ENCODE measurements at places on chromosomes 1 and 21.

GRCh38 chr1:30325085-30325935, 398.1 kb downstream of the MATN1 start:
- no peak for DNase-seq

GRCh38 chr1:94061513-94062443, 59.2 kb downstream of the ABCA4 start:
- peak; percentile 83 for DNase-seq

DNA sequence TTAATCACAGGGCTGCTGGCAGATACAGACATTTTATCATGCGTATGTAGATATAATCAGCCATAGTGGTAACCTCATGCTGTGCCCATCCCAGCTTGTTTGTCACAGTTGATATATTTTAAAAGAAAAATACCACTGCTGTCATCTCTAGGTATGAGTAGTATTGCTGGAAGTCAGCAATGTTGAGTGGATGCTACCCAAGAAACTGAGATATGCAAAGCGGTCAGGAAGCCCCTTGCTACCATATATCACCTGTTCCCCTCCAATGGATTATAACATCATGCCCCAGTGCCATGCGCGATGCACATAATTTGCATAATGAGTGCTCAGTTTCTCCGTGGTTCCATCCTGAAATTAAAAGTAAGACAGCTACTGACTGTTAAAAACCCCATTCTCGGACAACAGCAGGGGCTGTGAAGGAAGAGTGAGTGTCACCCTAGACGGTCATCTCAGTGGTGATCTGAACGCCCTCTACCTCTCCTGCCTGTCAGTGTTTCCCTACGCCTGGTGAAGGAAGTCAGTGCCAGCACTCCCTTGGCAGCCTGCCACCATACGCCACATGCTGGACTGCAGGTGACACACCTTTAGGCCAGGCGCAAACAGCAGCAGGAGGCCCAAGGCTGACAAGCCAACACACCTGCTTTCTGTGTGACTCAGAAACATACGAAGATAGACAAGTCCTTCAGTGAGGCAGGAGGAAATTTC, 2.7 kb downstream of the IL10RB start:
- DNase-seq, result no peak

DNA sequence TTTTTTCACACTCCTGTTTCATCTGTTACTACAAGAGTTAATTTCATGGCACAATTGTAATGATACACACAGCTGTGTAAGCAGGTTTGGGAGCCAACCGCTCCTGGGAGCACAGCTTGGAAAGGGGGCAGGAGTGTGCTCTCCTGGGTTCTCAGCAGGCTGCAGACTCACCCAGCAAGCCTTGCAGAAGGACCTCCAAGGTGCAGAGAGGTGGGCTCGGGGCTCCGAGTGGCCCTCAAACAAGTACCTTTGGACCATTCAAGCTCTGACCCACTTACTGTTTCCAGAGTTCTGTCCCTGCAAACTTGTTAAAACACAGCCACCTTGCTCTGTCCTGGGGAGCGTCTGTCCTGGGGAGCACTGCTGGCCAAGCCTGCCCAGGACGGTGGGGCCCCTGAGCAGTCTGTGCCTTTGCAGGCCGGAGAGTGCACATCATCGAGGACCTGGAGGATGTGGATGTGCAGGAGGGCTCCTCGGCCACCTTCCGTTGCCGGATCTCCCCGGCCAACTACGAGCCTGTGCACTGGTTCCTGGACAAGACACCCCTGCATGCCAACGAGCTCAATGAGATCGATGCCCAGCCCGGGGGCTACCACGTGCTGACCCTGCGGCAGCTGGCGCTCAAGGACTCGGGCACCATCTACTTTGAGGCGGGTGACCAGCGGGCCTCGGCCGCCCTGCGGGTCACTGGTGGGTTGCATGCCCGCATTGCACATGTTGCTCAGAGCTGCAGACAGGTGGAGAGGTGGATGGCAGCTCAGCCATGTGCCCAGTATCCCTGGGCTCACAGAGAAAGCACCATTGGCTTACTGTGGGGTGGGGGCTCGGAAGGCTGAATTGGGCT, 78.0 kb downstream of the OBSCN start:
- DNase-seq, result no peak

- DNase-seq, result no peak
Observed at GRCh38 chr1:7455796-7456721, 315.0 kb upstream of the VAMP3 start.

DNA sequence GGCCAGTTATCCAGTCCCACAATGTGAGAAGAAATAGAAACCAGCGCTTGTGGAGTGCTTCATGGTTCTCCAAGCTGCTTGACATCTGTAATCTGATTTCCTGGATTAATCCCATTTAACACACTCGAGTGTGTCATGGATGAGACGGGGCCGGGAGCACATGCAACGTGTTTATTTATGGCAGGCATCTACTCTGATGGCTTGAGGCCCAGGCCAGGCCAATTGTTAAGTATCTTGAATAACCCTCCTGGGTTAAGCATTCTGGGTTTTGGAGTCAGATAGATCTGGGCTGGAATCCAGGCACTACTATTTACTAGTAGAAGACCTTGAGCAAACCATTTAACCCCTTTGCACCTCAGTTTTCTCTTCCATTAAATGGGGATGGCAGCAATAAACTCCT, 37.5 kb upstream of the LAPTM5 start:
- no peak for DNase-seq

DNA sequence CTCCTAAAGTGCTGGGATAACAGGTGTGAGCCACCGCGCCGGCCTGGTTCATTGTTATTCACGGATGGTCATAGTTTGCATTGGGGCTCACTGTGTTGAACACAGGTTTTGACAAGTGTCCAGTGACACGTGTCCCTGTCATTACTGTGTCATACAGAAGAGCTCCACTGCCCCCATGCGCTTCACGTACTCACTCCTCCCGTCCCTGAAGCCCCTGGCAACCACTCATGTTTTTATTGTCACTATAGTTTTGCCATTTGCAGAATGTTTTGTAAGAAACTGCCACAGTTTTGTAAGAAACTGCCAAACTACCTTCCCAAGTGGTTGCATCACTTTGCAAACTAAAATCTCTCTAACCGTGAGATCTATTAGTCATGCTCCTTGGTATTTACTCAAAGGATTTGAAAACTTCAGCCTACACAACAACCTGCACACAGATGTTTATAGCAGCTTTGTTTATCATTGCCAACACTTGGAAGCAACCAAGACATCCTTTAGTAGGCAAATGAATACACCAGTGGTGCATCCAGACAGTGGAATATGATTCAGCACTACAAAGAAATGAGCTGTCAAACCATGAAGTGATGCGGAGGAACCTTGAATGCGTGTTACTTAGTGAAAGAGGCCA, 163.2 kb upstream of the COL6A1 start:
- no peak for DNase-seq

- no peak for DNase-seq
Observed at GRCh38 chr1:84973498-84974334, 23.2 kb downstream of the MCOLN2 start.

GRCh38 chr1:164296172-164296571, 262.8 kb upstream of the PBX1 start:
- DNase-seq, result peak; percentile 12

DNA sequence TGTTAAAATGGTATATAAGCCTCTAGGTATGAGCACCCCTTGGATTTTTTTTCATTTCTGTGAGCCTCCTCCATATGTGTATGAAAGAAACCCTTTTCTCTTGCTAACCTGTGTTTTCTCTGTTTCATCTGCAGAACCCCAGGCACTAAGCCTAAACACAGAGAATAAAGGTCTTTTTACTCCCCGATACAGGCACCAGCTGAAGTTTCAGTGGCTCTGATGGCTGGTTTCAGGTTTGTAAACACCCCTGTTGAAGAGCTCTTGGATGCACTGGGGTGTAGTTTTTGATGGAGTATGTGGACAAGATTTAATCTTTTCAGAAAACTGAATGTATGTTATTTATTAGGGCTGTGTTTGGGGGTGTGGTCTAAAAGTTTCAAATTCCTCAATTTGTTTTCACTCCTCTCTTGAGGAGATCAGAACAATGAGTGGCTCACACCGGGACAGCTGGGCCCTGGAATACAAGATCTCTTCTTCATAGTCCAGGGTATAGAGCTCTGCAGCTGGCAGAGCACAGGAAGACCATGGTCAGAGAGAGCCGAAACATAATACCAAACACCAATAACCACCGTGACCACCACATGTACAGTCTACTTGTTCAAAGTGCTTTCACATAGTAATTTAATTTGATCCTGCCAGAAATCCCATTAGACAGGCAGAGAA, 50.2 kb upstream of the VTCN1 start:
- DNase-seq, result no peak

- no peak for DNase-seq
Observed at GRCh38 chr1:41474490-41475271, 9.8 kb downstream of the EDN2 start.

GRCh38 chr1:187619175-187619574, 790.4 kb downstream of the PLA2G4A start:
- no peak for DNase-seq

- peak; percentile 80 for DNase-seq
Observed at GRCh38 chr1:209884249-209884648, 53.8 kb upstream of the SYT14 start.

- DNase-seq, result no peak
Observed at GRCh38 chr1:21321963-21322680, 31.9 kb upstream of the ECE1 start.

- no peak for DNase-seq
Observed at GRCh38 chr1:7580923-7581753, 190.0 kb upstream of the VAMP3 start.

GRCh38 chr1:15886611-15887167, 39.2 kb downstream of the SPEN start:
- no peak for DNase-seq

DNA sequence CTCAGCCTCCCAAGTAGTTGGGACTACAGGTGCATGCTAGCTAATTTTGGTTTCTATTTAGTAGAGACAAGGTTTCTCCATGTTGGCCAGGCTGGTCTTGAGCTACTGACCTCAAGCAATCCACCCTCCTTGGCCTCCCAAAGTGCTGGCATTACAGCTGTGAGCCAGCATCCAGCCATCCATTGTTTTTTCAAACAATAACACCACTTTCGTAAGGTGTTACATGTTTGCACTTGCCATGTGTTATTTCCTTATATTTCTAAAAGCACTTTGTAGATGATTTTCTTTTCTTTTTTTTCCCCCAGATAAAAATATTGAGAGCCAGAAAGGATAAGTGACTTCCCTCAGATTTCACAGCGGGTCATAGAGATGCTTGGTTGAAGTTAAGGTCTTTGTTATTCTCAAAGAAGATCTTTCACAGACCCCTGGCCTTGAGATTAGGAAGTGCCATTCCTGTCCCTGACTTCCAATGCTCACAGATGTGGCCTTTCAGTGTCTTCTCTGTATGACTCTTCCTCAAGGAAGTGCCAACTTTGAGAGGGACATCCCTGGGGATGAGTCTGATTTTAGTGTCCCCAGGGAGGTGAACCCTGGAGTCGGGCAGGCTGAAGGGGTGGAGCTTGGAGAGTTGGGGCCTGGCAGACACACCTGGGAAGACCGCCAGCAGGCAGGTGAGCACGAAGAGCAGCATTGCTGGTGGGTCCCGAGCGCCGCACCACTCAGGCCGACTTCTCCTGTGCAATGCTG, 6.3 kb downstream of the PIGR start:
- no peak for DNase-seq

GRCh38 chr1:157388057-157388456, 164.3 kb downstream of the FCRL5 start:
- no peak for DNase-seq

GRCh38 chr1:44616991-44617702, 57.1 kb downstream of the TMEM53 start:
- no peak for DNase-seq

DNA sequence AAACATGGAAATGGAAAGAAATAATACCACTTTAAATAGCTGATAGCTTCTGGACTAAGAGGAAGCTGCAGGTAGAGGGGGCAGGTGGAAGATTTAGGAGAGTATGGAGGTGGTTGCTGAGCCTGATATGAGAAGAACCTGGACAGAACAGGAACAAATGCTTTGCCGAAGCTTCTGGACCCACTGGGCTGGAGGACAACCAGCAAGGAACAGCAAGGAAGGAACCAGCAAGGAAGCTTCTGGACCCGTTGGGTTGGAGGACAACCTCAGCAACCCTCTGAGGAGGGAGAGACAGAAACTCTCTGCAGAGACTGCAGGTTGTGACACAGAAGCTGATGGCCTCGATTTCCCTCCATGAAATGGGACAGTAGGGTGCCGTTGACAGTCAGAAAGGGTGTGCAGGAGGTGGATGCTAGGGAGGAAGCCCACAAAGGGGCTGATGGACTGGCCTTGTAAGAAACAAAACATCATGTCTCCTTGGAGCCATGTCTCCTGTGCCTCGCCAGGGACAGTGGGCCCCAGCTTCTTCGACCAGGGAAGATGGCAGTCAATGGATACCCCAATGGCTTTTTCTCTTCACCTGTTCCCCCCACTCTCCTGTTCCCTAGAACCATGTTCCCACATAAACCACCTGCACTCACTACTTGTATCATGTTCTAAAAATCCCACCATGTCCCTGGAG, 8.3 kb upstream of the WNT3A start:
- DNase-seq, result no peak

GRCh38 chr1:246789454-246790339, 65.5 kb downstream of the SCCPDH start:
- no peak for DNase-seq

- no peak for DNase-seq
Observed at GRCh38 chr1:211814313-211814712, 16.2 kb downstream of the LPGAT1 start.

- DNase-seq, result peak; percentile 42
Observed at GRCh38 chr21:24023402-24023801, 1583.9 kb downstream of the MRPL39 start.

GRCh38 chr1:32362474-32363313, at the start of the genes FAM229A and TSSK3:
Gene FAM229A, minus strand, starts transcription at chr1:32362485. Its CDS starts 394 bp downstream, at chr1:32362091.
Gene TSSK3, plus strand, starts transcription at chr1:32362539. Its CDS starts 163 bp downstream, at chr1:32362702.
- DNase-seq, result no peak

DNA sequence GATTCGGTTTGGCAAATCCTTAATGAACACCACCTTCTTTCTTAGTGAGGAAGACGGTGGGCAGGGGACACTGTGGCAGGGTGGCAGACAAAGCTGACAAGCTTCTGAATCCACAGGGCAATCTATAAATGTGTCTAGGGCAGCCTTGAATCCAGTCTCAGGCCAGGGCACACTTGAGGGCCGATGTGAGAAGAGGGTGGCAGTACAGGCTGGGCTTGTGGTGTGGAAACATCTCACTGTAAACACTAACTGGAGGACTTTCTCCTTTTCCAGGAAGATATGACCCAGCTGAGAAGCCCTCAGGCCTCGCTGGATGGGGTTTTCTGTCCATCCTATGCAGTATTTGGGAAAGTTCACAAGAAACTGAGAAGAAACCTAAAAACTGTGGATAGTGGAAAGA, 46.5 kb downstream of the PKP1 start:
- no peak for DNase-seq

DNA sequence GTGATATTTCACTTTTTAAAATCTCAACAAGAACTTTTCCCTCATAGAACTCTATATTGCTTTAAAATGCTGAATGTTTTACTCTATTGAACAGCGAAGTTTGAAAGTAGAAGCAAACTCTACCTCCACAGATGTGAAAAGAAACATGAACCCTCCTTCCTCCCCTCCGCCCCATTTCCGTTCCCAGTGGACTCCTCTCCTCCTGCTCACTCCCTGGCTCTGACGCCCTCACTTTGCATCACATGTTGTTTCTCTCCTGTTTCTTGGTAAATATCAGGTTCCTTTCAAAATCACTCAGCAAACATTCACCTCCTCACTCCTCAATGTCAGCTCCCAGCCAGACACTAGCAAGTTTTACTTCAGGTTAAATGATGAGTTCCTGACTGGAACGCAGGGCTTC, 34.6 kb downstream of the KCNH1 start:
- DNase-seq, result no peak

- DNase-seq, result no peak
Observed at GRCh38 chr1:89005286-89006151, 13.1 kb upstream of the KYAT3 start.
